ENCODE measurements at places on chromosomes 4 and X.

DNA sequence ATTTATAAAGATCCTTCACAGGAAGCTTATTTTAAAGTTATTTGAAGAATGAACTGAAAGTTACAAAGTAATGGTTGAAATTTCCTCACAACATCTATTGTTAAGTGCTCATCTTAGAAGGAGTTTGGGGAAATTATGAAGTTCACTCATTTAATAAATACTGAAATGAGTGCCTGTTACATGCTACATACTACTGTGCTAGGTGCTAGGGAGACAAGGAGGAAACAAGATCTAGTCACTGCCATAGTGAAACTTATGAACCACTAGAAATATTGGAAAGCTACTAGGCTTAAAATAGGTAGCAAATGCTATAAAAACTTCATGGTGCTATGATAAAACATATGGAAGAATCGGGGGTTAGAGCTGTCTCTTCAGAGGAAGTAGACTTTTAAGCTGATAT, 97.1 kb downstream of the JADE1 start:
- no peak for DNase-seq

DNA sequence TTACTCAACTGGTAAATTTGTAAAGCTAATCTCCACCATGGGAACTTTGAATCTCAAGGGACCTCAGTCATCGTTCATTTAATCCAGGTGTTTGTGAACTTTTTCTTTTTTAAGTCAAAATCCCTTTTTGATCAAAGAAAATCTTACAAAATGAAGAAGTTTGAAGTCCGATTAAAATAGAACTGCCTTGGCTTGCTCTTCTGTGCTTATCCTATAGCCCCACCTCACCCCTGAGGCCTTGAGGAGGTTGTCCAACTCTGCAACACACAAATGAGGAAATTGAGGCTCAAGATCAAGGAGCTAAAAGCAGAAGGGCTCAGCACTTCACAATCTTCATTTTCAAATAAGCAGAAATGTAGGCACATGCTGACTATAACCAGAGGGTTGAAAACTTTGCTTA, 240.3 kb upstream of the SFRP2 start:
- DNase-seq = no peak

DNA sequence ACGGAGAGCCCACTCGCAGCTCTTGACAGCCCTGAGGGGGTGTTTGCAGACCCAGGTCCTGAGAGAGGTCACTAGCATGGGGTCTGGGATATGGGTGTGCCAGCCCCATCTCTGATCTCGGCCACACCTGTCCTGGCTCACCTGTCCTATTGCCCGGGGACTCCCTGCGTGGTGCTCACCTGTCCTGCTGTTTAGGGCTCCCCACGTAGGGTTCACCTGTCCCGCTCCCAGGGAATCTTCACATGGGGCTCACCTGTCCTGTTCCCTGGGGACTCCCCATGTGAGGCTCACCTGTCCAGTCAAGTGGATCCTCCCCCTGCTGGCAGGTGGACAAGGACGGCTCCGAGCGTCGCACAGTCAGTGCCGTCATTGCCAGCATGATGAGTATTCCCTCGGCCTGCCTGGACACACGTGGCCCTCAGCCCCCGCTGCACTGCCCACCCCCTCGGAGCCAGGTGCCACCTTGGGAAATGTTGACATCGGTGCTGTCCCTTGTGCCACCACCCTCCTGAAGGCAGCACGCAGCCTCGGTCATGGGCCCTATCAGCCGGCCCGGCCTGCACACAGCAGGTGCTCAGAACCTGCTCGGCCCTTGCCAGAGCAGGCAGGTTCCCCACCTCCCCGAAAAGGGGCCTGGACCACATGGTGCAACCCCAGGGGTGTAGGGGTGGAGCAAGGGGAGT, 6.3 kb downstream of the SLC49A3 start:
- no peak for DNase-seq

DNA sequence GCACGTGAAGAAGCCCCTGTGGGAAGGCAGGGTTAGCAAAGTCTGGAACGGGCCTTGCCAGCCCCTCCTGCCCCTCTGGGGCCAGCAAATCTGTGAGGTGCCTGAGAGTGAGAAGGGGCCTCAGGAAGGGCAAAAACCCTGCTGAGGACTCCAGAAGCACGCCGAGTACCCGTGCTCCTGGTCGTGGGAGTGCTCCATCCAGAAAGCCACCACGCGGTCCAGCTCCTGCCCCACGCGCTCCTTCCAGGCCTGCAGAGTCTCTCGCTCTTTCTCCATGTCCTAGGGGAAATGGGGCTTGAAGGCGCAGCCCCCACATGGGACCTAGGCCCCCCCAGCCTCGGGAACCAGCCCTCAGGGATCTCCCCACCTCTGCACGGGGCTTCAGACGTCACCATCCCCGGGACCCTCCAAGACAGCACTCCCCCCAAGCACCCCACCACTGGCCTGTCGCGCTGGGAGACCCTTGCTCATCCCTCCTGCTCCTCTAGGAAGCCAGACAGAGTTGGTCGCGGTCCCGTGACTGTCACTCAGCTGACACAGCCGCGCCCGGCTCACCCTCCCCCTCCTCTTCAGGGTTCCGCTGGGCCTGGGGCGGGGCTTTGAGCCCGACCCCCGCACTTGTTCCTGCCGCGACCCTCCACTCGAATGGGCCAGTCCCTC, at the start of gene RENBP:
TSS of gene RENBP (minus strand) at position 504 of the 660 bp plus-strand sequence. CDS start at position 471, 33 bp downstream.
- no peak for DNase-seq

GRCh38 chr4:70630162-70630561, 1.6 kb downstream of the ENAM start:
- no peak for DNase-seq

DNA sequence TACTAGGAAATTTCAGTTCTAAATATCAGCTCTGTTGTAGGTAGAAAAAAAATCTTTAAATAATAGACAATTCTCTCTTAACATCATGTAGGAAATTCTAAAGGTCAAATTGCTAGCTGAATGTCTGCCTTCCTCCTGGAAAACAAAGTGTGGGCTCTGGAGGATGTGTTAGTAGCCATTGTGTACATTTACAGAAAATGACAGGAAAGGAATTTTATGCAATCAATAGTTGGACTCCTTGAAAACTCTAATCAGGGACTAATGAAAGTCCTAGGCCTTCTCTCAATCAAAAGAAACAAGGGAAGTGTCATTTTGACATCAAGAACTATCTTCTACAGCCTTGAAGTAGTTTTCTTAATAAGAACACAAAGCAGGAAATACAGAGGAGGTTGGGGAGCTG, 174.6 kb downstream of the ANKRD50 start:
- DNase-seq = no peak

DNA sequence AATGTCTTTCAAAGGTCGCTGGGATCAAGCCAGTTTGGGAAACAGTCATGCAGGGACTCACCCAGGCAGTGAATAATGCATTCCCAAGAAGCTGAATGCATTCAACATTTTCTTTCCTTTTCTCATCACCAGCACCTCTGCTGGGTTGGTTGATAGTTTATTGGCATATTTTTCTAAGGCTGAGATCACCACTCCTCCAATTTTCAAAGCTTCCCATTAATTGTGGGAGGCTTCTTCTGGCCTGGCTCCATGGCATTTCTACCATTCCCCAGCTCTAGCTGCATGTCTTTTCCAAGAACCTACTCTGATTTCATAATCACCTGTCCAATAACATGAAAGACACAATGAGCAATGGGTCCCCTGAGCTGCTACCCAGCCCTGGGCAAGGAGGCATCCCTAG, 35.8 kb downstream of the CHRDL1 start:
- DNase-seq = no peak

- DNase-seq = no peak
Observed at GRCh38 chr4:102500352-102500695, 835 bp upstream of the NFKB1 start.

- DNase-seq = no peak
Observed at GRCh38 chr4:157221895-157222770, 1.6 kb downstream of the GRIA2 start.

DNA sequence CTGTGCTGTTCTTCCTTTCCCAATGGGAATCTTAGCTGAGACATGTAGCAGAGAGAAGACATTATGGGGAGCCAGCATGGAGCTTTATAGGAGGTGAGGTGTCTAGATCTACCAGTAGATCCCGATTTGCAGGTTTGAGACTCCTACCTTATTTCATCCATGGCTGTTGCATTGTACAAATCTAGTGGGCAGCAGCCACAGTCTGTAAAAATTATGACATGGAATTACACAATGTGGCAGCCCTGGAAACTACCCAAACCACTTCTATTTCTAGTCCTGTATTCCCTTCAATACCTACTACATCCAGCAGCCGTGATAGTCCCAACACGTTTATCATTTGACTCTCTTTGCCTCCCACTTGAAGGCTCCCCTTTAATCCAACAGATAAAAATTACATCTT, 8.1 kb downstream of the ATP7A start:
- DNase-seq = no peak
